ENCODE measurements at places on chromosomes 1 and 21.

GRCh38 chr21:15204140-15204969, 139.6 kb upstream of the NRIP1 start:
- no peak for DNase-seq

- no peak for DNase-seq
Measured at GRCh38 chr1:28548318-28548717, 4.6 kb upstream of the TRNAU1AP start.

DNA sequence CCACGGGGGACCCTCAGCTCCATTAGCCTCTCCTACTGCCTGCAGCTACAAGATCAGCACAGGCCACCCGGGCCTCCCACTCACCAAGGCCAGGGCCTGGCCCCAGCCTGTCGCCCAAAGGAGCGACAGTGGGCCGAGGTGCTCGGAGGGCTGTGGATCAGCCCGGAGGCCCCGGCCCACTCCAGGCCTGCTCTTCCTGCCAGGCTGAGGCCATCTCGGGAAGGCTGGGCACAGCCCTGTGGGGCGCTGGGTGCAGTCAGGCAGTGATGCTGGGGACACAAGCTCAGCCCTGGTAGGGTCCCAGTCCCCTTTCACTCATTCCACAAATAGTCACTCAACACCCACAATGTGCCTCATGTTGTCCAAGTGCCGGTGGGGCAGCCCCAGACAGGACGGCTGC, 58.8 kb downstream of the CASZ1 start:
- DNase-seq, result no peak

DNA sequence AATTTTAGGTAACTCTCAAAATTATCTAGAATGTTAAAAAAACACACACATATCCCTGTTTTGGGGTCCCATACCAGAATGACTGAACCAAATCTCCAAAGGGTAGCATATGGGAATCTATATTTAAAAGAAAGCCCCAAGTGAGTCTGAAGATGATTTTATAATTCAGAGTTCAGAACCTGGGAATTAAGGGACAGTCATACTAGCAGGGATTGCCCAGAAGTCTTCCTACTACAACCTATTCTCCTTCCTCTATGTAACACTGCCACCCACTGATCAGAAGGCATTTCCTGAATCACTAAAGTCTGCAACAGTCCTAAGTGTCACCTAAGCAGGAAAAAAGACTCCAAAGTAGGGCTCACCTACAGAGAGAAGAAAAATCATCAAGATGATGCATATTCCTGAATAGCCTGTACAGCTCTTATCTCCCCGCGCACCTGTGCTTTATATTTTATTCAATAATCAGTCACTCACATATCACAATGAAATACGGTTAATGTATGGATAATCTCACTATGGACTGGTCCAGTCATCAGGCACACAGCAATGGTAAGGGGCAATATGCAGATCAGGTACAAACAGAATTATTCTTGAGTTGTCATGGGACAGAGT, 4.9 kb downstream of the RGS1 start:
- DNase-seq, result no peak

DNA sequence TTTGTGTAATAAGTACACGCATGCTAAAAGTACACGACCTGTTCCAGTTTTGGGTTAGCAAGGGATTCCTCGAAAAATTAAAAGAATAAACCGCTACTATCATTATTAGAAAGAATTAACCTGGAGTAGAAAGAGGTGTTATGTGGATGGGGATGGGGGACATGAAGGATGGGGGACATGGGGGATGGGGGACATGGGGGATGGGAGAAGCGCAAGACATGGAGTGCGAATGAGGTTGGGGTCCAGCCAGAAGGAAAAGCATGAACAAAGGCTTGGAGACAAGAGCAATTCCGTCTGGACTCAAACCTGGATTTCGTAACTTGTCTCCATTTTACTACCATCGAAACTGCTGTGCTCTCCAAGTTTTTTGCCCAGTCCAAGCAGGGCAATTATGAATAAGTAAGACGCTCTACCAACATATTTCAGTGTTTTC, 591 bp upstream of the KDM1A start:
- no peak for DNase-seq

DNA sequence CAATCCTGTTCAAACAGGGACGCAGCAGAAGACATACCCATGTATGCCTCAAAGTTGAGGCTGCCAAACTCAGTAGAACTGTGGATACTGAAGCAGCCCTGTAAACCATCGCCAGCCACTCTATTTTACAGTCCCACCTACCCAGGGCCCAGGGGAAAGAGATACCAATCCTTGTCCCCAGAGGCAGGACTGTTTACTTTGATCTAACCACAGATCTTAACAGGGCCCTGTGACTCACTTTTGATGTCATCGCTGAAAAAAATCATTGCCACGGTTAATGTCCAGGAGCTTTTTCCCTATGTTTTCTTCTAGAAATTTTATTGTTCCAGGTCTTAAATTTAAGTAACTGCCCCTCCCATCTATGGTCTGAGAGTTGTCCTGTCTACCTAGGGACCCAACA, 538.4 kb upstream of the NCAM2 start:
- no peak for DNase-seq

Measured in activated CD8-positive, alpha-beta memory T cell treated with anti-CD3 and anti-CD28 coated beads, Interleukin-2, amount 50 U/mL, for 4 hours (primary cell).